ENCODE measurements at places on chromosomes 1 and 21.

- no peak for DNase-seq
Observed at GRCh38 chr21:28522014-28522799, 470.5 kb downstream of the LTN1 start.

- DNase-seq, result no peak
Observed at GRCh38 chr1:61951731-61952580, 209.7 kb downstream of the PATJ start.

DNA sequence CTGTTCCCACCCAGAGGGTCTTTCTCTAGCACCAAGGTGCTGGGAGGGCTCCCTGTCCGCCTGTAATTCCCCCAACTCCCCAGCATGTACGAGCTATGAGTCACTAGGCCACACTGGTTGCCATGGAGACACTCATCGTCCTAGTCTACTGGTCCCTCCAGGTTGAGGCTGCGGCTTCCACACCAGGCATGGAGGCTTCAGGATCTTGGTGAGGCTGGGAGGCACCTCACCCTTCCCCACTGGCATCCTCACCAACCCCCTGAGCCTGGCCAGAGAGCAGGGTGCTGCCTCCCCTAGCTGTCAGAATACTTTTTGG is 75.6 kb upstream of the KAZN start:
- DNase-seq, result no peak

DNA sequence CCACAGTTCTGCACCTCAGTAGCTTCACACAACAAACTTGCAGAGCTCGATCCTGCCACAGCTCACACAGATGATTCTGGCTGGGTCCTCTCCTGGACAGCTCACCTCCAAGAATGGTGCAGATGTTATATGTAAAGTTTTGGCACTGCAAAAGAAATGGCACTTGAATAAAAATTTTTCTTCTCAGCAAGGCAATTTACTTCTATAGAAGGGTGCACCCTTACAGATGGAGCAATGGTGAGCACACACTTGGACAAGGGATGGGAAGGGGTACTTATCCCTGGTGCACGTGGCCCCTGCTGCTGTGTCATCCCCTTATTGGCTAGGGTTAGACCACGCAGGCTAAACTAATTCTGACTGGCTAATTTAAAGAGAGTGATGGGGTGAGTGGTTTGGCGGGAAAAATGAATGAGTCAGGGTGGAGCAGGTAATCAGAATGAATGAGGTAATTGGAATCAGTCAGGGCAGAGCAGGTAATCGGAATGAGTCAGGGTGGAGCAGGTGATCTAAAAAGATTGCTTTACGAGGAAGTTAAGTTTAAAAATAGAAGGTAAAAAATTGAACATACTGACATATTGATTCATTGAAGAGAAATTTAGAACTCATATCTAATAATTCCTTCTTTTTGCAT is 12.0 kb upstream of the AADACL3 start:
- no peak for DNase-seq

GRCh38 chr1:58932859-58933598 is 149.2 kb upstream of the JUN start:
- no peak for DNase-seq

DNA sequence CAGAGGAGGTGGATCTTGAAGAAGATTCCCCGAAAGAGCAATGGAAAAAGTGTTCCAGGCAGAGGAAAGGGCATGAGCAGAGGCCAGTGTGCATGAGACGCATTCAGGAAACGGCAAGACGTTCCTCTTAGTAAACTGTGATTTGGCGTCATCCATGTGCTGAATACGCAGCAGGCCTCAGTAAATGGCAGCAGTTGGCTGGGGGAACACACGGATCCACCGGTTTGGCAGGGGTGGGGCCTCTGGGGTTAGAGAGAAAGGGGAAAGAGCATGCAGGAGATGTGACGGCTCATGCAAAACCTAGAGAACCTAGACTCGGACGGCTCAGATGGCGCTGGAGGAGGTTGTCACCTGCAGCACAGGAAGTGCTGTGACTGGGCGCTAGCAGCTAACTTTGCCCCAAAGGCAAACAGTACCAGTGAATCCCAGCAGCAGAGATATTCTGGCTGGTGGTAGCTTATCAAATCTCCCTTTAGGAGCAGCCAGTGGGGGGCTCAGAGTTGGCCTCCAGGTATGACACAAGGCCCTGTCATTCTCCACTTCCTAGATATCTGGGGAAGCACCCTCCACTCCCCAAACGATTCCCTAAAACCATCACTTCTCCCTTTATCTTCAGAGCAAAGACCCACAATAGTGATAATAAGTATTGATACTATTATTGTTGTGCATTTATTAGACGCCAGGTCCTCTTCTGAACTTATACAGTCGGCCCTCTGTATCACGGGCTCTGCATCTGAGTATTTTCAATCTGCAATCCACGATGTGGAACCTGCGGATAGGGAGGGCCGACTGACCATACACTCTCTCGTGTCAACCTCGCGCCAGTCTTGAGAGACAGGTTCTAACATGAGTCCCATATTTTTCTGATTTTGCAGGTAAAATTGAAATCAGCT is 7.6 kb downstream of the LAPTM5 start:
- peak; percentile 46 for DNase-seq

DNA sequence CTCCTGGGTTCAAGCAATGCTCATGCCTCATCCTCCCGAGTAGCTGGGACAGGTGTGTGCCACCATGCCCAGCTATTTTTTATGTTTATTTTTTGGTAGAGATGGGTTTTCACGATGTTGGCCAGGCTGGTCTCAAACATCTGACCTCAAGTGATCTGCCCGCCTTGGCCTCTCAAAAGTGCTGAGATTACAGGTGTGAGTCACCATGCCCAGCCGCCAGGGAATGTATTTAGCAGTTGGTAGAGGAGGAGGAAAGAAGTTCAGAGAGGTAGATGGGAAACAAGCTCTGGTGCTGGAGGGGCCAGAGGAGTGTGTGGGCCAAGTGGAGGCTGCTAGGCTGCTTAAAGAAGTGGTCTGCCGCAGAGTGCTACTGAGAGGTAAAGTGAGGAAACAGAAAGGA is 6.0 kb downstream of the DOP1B start:
- no peak for DNase-seq

DNA sequence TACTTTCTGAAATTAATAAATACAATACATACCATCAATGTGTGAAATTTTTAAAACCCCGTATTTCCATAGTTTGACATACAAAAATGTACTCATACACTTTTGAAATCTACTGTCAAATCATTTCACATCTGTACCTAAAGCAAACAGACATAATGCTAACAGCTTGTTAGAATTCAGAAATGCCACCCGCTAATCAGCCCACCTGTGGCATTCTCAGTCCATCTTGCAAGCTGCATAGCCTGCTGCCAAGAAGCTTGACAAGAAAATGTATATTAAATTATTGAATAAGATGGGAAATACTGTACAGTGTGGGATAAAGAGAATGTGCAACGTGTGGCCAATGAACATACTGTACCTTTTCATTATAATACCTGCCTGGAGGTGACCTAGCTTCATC is 55.1 kb downstream of the ZBTB18 start:
- DNase-seq, result no peak

GRCh38 chr1:93964096-93964776 is 55.0 kb upstream of the GCLM start:
- DNase-seq, result no peak

- DNase-seq, result no peak
Observed at GRCh38 chr1:183272390-183272848, 86.4 kb downstream of the LAMC2 start.

DNA sequence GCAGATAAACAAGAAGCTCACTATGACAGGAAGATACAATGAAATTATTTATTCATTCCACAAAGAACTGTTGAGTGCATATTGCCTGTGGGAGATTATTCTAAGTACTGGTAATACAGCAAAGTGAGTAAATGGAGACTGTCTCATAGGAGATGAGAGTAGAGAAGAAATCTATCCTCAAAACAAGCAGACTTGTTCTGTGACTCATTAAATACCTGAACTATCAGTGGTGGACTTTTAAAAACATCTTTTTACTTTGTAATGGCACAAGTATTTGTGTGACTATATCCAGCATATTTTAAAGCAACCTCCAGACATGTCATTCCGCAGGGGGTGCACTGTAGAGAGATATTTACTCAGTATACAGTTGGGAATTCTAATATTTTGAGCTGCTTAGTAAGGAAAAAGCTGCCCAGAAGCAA is 259.2 kb downstream of the FMN2 start:
- no peak for DNase-seq

DNA sequence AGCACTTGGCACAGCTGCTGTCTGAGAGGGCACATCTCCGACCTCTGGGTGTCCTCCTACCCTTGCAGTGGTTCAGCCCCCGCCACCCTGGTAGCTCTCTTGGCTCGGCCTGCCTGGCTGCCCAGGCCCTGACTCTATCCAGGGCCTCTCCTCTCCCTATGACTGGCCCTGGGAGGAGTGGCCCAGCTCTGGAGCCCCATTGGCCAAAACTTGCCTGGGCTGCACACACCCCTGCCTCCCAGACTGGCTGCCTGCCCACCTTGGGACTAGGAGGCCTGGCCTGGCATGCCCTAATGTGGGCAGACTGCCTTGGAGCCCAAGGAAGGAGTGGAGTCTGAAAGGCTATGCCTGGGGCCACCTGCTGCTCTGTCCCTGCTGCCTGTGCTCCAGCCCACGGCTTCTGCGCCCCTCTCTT is 33.6 kb downstream of the ACOT11 start:
- no peak for DNase-seq

- DNase-seq, result no peak
Observed at GRCh38 chr1:177817937-177818875, 151.7 kb downstream of the SEC16B start.

- DNase-seq, result no peak
Observed at GRCh38 chr1:41650028-41650880, 165.8 kb upstream of the EDN2 start.

GRCh38 chr1:3038113-3038551 is 16.9 kb downstream of the ACTRT2 start:
- no peak for DNase-seq

GRCh38 chr1:149885339-149886120 is 13.8 kb upstream of the BOLA1 start:
- peak; percentile 39 for DNase-seq

- DNase-seq, result peak; percentile 19
Observed at GRCh38 chr21:25733859-25734653, 648 bp downstream of the ATP5PF start.

Measured in activated T-cell treated with anti-CD3 and anti-CD28 coated beads for 1 hour (primary cell).